Natural killer cell treated with Interleukin-12 subunit alpha and Interleukin-12 subunit beta and Interleukin-15 and Interleukin-18, amount 100 ng/mL, for 72 hours (primary cell): ENCODE measurements at places on chromosomes 6 and 20.

- DNase-seq, result no peak
- no peak overlapping the region for H3K4me3 ChIP-seq
- peaks cover 3% of the 10 kb centered on the region for H3K27me3 ChIP-seq
- no peak overlapping the region for H3K27ac ChIP-seq
Measured at GRCh38 chr20:45782890-45783289, 8.8 kb downstream of the WFDC3 start.

DNA sequence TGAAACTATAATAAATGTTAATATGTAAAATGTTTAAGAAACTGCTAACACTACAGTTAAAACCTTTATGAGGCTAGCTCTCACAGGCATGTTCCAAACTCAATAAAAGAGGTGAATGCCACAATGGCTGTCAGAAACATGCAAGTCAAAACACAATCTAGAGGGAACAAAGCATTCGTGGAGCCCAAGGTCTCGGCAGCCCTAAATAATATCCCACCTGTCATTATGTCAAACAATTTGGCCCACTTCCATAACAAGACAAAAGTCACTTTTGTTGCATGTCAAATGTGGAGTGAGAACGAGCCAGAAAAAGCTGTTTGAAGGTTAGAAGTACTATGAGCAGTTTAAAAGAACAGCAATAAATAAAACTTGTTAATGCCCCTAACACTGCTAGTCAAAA, 181.9 kb downstream of the GMDS start:
- H3K27ac ChIP-seq, result no peak overlapping the region
- H3K4me1 ChIP-seq, result peaks cover 6% of the 10 kb centered on the region
- H3K4me3 ChIP-seq, result no peak overlapping the region
- peaks cover 4% of the 10 kb centered on the region for H3K36me3 ChIP-seq
- DNase-seq, result no peak
- no peaks in the 10 kb centered on the region for H3K27me3 ChIP-seq

- H3K27me3 ChIP-seq, result peaks cover 5% of the 10 kb centered on the region
- H3K36me3 ChIP-seq, result no peaks in the 10 kb centered on the region
- no peak for DNase-seq
- no peak overlapping the region for H3K27ac ChIP-seq
- peaks cover 4% of the 10 kb centered on the region for H3K4me1 ChIP-seq
Measured at GRCh38 chr6:105750089-105750488, 336.0 kb upstream of the PRDM1 start.

- no peak overlapping the region for H3K4me3 ChIP-seq
- H3K27me3 ChIP-seq, result peaks cover under 1% of the 10 kb centered on the region
- no peaks in the 10 kb centered on the region for H3K4me1 ChIP-seq
- DNase-seq, result no peak
Measured at GRCh38 chr6:134347885-134348805, 30.2 kb upstream of the SGK1 start.

- DNase-seq, result no peak
- H3K4me3 ChIP-seq, result no peak overlapping the region
- no peaks in the 10 kb centered on the region for H3K36me3 ChIP-seq
- peaks cover 5% of the 10 kb centered on the region for H3K27me3 ChIP-seq
Measured at GRCh38 chr6:11917951-11918738, 94.0 kb upstream of the HIVEP1 start.

GRCh38 chr6:122997541-122998150, 1.6 kb downstream of the CLVS2 start:
- H3K36me3 ChIP-seq, result peaks cover 10% of the 10 kb centered on the region
- no peak overlapping the region for H3K27ac ChIP-seq
- no peak overlapping the region for H3K4me3 ChIP-seq
- H3K4me1 ChIP-seq, result no peaks in the 10 kb centered on the region
- no peak for DNase-seq

- H3K36me3 ChIP-seq, result no peaks in the 10 kb centered on the region
- no peak for DNase-seq
- no peak overlapping the region for H3K27ac ChIP-seq
Measured at GRCh38 chr6:44569931-44570385, 182.5 kb downstream of the CDC5L start.

DNA sequence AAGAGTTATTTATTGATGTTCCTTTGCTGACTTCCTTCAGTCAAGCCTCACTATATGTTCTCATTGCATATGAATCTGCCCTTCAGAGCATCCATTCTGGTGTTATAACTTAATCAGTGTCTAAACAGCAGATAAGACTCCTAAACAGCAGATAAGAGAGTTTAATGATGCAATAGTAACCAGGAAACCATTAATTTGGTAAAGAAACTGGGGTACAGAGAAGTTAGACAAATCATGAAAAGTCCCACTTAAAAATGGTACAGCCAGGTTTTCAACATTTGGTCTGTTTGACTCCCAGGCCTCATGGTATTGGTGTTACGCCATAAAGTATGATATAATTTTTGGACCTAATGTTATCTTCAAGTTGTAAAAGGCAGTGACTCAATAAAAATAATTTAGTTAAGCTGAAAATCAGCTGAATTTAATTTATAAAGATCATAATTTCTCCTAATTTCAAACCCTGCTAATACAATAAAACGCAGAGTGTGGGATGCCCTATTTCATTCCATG, 127.4 kb upstream of the DST start:
- no peaks in the 10 kb centered on the region for H3K4me1 ChIP-seq
- H3K27me3 ChIP-seq, result no peaks in the 10 kb centered on the region
- no peak overlapping the region for H3K4me3 ChIP-seq
- DNase-seq, result no peak
- H3K27ac ChIP-seq, result no peak overlapping the region

DNA sequence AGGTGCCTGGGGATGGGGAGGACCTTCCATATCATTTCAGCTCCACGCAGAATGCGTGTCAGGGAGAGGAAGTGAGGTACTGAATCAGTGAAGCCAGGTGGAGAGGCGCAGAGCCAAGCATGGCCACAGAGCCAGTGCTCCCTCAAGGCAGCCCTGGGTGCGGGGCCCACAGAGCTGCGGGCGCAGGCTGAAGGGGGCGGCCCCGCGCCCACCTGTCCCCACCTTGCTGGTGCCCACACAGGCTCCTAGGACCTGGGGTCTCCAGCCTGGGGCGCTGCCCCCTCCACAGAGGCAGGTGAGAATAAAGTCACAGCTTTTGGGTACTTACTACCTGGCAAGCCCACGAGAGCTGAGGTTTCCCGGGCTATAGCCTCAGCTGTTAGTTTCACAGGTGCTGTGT, 40.0 kb upstream of the GATA5 start:
- H3K4me3 ChIP-seq, result no peak overlapping the region
- no peaks in the 10 kb centered on the region for H3K36me3 ChIP-seq
- H3K4me1 ChIP-seq, result no peaks in the 10 kb centered on the region
- no peaks in the 10 kb centered on the region for H3K27me3 ChIP-seq
- no peak overlapping the region for H3K27ac ChIP-seq
- DNase-seq, result no peak

DNA sequence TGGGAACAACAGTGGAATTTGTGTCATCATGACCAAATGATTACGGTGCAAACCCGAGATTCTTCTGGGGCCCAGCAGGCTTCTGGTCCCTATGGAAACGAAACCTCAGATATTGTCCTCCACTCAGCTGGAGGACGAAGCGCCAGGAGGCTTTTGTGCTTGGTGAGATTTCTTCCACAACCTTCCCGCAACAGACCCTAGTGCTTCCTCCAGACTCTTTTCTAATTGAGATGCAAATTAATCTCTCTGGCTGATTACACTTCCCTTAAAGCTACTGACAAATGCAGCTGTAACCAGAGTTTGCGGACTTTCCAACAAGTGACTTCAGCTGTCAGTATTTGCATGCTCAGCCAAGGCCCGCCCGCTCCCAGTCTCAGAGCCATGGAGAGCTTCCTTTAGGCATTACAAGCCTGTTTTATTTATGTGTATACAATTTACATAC, 96.0 kb downstream of the INSM1 start:
- peaks cover 7% of the 10 kb centered on the region for H3K36me3 ChIP-seq
- no peaks in the 10 kb centered on the region for H3K27me3 ChIP-seq
- H3K27ac ChIP-seq, result no peak overlapping the region
- H3K4me1 ChIP-seq, result peaks cover 12% of the 10 kb centered on the region
- DNase-seq, result no peak

GRCh38 chr6:104095661-104096416, 763.9 kb downstream of the HACE1 start:
- DNase-seq, result no peak
- H3K36me3 ChIP-seq, result no peaks in the 10 kb centered on the region
- no peak overlapping the region for H3K4me3 ChIP-seq
- no peak overlapping the region for H3K27ac ChIP-seq

DNA sequence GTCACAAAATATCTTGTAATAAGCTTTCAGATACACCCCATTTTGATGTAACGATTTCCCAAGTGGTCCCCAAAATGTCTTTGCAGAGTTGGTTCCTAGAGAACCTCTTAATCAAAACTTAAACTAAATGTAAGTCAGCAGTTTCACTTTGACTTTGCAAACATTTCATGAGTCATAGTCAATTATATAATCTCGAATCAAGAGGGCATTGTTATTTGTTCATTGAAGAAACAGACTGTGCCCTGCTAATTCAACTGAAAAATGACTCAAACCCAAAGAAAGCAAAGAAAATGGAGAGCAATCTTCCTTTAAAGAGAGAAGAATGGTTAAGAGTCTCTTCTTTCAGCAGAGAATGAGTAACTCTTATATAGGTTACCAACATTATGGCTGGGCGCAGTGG, 58.3 kb downstream of the IPCEF1 start:
- no peak for DNase-seq
- no peaks in the 10 kb centered on the region for H3K36me3 ChIP-seq
- peaks cover 13% of the 10 kb centered on the region for H3K4me1 ChIP-seq
- H3K27me3 ChIP-seq, result no peaks in the 10 kb centered on the region
- H3K27ac ChIP-seq, result no peak overlapping the region
- H3K4me3 ChIP-seq, result no peak overlapping the region

DNA sequence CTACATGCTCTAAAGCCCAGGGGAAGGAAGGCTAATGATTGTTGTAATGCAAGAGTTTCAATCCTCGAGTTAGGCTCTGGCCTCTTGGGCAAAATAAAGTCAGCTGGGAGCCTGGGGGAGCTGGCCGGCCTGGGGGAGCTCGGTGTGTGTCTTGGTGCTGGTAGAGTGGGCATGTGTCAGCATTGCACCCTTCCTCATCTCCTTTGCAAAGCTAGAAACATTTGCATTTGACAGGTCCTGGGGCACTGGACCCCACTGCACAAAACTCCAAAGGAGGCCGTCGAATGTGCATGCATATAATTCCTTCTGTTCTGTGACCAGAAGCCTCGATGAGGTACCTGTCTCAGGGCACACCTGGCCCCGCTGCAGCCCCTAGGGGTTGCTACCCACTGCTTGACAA, 74.6 kb upstream of the SLC22A23 start:
- no peaks in the 10 kb centered on the region for H3K4me1 ChIP-seq
- no peak overlapping the region for H3K4me3 ChIP-seq
- no peaks in the 10 kb centered on the region for H3K36me3 ChIP-seq
- no peak for DNase-seq

DNA sequence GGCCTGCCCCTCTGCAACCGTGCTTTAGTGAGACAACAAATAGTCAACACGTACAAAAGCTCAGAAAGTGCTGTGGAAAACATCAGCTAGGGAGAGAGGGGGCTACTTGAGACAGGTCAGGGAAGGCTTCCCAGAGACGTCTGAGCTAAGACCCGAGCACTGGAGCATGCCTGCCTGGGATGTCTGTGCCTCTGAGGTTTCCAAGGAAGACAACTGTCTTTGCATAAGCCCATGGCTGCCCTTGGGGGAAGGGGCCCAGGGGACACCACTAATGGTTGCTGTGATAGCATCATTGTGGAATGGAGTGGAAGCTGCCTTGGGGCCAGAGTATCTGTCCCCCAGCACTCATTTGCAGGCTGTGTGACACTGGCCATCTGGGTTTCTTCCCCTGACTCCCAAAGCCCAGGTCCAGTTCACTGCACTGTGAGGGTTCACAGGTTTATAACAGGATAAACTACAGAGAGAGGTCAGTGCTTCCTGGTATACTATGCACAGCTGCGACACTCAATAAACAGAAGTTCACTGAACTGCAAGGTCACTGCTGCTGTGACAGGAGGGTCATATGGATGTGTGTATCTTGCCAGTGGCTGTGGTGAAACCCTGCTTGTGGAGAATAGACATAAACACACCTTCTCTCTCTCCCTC, 1.5 kb upstream of the ARFGEF2 start:
- peak overlapping the region; percentile 100 for H3K4me3 ChIP-seq
- no peaks in the 10 kb centered on the region for H3K27me3 ChIP-seq
- H3K36me3 ChIP-seq, result no peaks in the 10 kb centered on the region
- peaks cover 45% of the 10 kb centered on the region for H3K4me1 ChIP-seq

- H3K36me3 ChIP-seq, result peaks cover 11% of the 10 kb centered on the region
- DNase-seq, result no peak
- no peak overlapping the region for H3K4me3 ChIP-seq
- H3K27me3 ChIP-seq, result no peaks in the 10 kb centered on the region
Measured at GRCh38 chr6:30219244-30219643, 6.0 kb upstream of the TRIM26 start.

DNA sequence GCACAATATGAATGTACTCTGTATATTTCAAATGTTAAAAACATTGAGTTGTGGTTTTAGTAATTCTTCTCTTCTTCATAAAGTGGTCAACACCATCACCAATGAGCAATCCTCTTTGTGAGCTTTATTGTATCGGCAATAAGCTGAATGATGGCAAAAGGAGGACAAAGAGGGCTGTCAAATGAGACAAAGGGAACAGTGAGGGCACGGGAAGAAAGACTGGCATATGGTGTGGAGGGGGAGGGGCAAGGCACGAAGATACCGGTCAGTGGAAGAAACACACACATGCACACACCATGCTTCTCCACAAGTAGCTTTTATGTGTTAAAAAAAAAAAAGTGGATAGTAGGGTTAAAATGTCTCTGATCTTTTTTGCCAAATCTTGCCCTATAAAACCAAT, 506.8 kb upstream of the CITED2 start:
- H3K36me3 ChIP-seq, result no peaks in the 10 kb centered on the region
- no peaks in the 10 kb centered on the region for H3K4me1 ChIP-seq
- no peak for DNase-seq

DNA sequence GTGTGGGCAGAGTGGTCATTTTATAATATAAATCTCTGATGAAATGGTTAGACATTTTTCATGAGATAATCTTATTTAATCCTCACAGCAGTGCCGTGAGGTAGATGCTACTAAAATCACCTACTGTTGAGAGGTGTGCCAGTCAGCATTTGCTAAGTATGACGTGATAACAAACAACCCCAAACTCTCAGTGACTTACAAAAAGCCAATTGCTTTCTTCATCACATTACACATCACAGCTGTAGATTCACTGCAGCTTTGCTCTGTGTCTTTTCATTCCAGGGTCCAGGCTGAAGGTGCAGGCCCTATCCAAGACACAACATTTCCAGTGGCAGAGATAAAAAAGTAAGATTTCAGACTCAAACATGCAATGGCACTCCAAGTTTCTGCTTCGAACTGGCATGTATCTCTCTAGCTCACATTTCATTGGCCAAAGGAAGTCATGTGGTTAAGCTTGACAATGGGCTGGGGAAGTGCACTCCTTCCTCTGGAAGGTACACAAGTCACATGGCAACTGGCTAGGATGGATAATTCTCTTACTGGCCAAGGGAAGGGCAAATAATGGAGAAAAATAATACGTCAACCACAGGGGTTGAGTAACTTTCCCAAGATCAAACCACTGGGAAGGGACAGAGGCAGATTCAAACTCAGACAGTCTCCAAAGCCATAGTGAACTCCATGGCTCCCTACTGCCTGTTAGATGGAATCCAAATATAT, 69.5 kb upstream of the EPB41L1 start:
- H3K36me3 ChIP-seq, result no peaks in the 10 kb centered on the region
- H3K4me3 ChIP-seq, result no peak overlapping the region
- DNase-seq, result no peak
- peaks cover under 1% of the 10 kb centered on the region for H3K4me1 ChIP-seq
- peaks cover 24% of the 10 kb centered on the region for H3K27me3 ChIP-seq
